ENCODE measurements at places on chromosomes 13 and 19.

GRCh38 chr13:76048675-76049375 lies 412.7 kb downstream of the LMO7 start:
- no peak for DNase-seq

- DNase-seq, result no peak
These were observed 10.1 kb upstream of the ZNF85 start for GRCh38 chr19:20912973-20913372.

- no peak for DNase-seq
These were observed 51.3 kb downstream of the STK24 start for GRCh38 chr13:98525456-98526181.

DNA sequence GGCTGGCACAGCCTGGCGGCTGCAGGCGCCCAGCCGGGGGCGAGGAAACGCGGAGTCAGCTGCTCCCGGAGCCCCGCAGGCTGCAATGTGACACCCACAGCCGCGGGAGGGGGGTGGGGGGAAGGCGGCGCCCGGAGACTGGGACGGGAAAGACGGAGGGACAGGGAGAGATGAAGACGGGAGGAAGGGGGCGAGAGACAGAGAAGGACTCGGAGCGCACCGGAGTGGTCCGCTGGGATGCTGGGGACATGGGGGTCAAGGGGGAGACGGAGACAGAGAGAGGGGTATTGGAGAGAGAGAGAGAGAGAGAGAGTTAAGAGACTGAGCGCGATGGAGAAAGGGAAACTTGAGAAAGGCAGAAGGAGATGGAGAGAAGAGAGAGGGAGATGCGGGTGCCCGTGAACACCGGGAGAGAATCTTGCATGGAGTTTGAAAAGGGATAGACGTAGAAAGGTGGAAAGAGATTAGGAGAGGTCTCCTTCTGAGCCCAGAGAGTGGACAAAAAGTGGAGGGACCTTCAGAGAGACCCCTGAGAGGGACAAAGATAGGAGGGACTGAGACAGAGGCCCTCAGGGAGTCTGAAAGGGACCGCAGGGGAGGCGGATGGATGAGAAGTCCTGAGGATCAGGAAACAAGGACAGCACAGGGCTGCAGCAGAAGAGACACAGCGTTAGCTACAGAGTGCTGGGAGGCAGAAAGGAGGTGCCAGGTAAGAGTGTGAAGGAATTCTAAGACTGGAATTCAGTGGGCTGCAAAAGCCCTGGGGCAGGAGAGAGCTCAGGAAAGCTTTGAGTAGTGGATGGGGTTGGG lies 1.0 kb downstream of the SCN1B start:
- peak; percentile 9 for DNase-seq

DNA sequence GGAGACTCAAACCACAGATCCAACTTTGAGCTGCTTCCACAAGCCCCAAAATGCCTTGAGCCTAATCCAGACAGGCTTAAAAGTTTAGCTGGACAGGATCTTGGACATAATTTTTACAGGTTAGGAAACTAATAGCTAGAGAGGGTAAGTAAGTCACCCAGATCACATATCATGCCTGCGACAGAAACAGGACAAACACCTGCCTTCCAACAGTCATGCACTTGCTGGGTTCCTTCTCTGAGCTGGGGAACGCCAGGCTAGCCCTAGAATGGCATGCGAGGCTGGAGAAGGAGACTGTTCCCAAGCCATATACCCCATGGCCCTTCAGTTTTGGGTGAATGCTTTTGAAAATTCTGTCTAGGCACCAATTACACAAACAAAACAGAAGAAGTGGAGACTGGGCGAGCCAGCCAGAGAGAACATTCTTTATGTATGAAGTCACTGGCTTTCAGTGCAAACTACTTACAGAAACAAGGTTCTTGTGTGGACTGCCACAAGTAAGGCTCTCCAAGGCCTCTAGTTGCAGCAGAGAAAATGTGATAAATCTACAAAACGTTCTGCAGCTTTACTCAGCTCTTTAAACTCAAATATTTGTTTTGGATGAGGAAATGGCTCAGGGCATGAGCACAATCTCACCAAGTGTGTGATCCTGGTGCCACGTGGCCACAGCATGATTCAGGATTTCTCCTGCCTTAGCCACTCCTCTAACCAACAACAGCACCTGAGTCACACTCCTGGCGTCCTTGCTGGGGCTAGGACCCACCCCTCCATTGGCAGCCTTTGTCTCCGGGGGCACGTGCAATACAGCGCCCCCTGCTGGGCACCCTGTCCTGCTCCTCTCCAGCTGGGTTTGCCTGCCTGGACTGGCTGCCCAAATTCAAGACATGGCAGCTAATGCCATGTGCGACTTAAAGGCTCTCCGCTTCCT lies 73.4 kb upstream of the UBL3 start:
- DNase-seq, result peak; percentile 99

GRCh38 chr13:42395086-42395821 lies 123.3 kb downstream of the AKAP11 start:
- DNase-seq, result no peak

GRCh38 chr13:20405691-20406090 lies 120.0 kb downstream of the CRYL1 start:
- DNase-seq, result no peak

- DNase-seq, result no peak
These were observed 95.9 kb upstream of the FNDC3A start for GRCh38 chr13:48879854-48880253.
